ENCODE measurements at places on chromosomes 2 and 18.

GRCh38 chr2:60819155-60819862 lies 62.1 kb upstream of the REL start:
- DNase-seq = no peak

GRCh38 chr2:85942346-85942957 lies 53.7 kb upstream of the ST3GAL5 start:
- no peak for DNase-seq

DNA sequence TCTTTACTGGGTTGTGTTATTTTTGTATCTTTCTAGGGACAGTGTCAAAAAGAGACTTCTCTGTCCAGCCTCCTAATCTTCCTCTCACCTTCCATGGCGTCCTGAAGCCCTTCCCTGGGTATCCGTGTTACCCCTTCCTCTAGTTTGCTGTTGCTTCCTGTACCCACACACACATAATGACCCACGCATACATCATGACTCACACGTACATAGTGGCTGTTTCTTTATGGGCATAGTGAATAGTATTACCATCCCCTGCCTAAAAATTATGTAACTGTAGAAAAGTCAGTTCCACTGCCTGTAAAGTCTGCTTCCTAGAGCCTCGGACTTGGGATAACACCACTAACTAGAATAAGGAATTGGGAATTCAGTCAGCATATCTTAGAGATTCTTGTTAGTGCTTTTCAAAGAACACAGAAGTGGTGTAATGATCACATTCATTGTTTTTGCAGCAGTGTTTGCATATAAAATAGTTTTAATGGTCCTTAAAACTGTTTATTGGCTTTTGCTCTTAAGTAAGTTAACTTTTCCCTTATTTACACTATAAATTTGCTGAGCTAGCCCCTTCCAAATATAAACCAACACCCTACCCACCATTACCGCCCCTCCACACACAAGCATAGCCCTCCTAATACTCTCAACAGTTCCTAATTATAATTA lies 308.4 kb upstream of the RAB12 start:
- no peak for DNase-seq

GRCh38 chr2:11738589-11739436 lies 7.6 kb upstream of the LPIN1 start:
- DNase-seq = no peak
